ENCODE measurements at places on chromosomes 2 and 18.

DNA sequence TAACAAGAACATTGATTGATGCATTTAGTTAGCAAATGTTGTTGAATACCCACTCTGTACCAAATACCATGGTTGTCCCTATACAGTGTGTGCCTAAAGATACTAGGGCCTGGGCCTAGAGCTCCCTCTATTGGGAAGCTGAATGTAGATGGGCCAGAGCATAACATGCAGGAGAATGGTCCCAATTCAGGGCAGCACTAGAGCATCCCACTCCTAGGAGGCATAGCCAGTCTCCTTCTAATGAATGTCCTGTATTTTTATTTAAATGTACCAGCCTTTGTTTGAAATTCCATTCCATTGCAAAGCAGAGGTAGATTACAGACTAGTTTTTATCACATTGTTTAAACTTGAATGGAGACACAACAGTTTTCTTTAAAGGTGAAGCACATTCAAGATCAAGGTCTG lies 90.6 kb downstream of the FEZ2 start:
- DNase-seq, result peak; percentile 75

GRCh38 chr2:178280244-178280852 lies 86.0 kb downstream of the OSBPL6 start:
- peak; percentile 30 for DNase-seq

- DNase-seq, result no peak
Measured at GRCh38 chr2:28950941-28951630, 30.0 kb upstream of the TOGARAM2 start.

DNA sequence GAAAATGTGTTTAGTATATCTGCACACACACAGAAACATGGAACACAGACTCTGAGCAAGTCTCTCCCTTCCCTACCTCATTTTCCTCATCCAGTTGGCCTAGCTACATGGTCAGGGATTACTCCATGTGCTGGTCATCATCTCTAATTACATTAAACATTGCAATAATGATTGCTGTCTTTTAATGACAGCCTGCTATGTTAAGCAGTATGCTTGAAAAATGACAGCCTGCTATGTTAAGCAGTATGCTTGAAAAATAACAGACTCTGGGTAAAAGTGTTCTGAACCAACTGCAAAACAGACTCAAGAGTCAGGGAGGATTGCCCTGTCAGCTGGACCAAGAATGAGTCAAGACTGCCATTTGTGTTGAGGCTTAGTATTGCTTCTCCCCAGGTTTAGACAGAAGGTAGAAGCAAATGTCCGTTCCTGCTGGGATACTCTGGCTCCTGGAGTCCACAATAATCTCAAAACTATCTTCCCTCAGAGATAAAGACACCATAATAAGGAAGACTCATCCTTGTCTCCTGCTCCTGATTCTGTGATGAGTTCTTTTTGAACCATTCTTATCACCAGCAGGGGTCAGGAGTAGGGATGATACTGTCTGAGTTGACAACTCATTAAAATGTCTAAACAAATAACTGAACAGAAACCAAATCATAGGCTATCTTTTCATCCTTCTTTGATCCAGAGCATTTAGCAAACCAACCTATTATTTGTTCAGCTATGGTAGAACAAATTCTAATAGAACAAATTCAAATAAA lies 57.7 kb downstream of the CCDC93 start:
- DNase-seq, result no peak

GRCh38 chr2:86420913-86421312 lies 20.3 kb upstream of the KDM3A start:
- DNase-seq, result no peak

- DNase-seq, result peak; percentile 84
Measured at GRCh38 chr2:47008381-47009252, 93.0 kb upstream of the MCFD2 start.

DNA sequence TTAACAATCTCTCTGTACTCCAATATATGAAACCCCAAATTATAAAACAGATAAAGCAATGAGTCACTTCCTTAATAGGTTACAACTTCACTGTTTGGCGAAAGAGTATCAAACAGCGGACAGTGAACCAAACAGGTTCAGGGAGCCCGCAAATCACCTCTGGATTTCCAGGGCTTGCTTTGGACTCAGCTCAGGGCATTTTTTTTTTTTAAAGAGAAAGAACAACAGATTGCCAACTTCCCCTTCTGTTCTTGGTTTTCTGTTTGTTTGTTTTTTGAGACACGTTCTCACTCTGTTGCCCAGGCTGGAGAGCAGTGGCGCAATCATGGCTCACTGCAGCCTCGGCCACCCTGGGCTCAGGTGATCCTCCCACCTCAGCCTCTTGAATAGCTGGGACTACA lies 52.7 kb downstream of the ABCB11 start:
- no peak for DNase-seq

- DNase-seq, result no peak
Measured at GRCh38 chr18:59715966-59716369, 18.7 kb upstream of the CCBE1 start.

- DNase-seq, result no peak
Measured at GRCh38 chr2:172108587-172108930, 5.9 kb upstream of the DLX2 start.

DNA sequence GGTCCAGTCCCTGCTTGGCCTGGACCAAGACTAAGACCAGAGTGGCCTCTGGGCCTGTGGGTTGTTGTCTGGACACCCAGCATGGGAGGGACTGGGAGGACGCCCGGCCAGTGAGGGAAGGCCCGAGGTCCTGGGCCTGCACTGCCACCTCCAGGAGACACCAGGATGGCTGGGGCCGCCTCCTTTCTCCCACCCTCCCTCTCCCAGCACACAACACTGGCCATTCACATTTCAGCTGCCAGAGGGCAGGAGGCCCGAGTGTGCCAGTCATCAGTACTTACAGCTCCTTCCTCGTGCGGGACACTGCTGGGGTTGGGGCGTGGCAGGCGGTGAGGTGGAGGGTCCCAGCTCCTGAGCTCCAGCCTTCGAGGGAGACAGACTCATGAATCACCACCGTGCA lies 133.5 kb downstream of the ASB1 start:
- DNase-seq, result no peak

GRCh38 chr2:2714408-2714807 lies 383.3 kb upstream of the MYT1L start:
- DNase-seq, result no peak

DNA sequence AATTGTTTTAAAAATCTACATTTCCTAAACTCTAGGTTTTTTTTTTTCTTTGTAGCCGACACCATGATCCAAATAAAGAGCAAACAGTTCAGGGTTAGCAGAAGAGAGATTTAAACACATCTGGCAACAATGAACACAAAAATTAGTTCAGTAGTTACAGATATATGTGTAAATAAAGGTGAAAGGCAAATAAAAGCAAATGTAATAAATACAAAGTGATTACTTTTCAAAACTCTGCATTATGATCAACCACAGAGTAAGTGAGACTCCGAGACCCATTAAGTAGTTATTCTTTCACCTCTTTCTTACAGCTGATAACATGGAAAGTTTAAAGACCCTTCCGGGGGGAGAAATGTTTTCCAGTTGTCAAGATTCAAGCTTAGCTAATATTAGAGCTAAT lies 716 bp downstream of the CALCRL start:
- DNase-seq, result no peak

GRCh38 chr18:64747803-64748202 lies 598.9 kb upstream of the LINC00305 start:
- DNase-seq, result no peak

- no peak for DNase-seq
Measured at GRCh38 chr2:33485051-33485450, 8.6 kb downstream of the RASGRP3 start.

DNA sequence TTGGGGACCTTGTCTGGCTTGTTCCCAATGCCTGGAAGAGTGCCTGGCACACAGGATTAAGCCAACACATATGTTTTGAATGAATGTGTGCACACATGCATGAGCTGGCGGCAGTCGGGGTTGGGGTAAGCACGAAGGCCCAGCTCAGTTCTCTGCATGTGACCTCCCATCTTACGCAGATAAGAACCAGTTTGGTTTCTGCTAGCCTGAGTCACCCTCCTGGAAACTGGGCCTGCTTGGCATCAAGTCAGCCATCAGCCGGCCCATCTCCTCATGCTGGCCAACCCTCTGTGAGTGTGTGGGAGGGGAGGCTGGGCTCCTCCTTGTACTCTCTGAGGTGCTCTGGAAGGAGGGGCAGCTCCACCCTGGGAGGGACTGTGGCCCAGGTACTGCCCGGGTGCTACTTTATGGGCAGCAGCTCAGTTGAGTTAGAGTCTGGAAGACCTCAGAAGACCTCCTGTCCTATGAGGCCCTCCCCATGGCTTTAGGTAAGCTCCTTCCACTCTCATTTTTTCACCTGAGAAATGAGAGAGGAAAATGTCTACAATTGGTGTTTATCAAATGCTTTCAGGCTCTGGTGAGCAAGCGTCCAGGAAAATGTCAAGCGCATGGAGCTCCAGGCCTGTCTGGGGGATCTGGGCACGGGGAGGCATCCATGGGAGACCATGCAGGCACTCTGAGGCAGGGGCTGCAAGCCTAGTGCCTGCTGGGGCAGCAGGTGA lies 9.7 kb upstream of the IL1RN start:
- no peak for DNase-seq

DNA sequence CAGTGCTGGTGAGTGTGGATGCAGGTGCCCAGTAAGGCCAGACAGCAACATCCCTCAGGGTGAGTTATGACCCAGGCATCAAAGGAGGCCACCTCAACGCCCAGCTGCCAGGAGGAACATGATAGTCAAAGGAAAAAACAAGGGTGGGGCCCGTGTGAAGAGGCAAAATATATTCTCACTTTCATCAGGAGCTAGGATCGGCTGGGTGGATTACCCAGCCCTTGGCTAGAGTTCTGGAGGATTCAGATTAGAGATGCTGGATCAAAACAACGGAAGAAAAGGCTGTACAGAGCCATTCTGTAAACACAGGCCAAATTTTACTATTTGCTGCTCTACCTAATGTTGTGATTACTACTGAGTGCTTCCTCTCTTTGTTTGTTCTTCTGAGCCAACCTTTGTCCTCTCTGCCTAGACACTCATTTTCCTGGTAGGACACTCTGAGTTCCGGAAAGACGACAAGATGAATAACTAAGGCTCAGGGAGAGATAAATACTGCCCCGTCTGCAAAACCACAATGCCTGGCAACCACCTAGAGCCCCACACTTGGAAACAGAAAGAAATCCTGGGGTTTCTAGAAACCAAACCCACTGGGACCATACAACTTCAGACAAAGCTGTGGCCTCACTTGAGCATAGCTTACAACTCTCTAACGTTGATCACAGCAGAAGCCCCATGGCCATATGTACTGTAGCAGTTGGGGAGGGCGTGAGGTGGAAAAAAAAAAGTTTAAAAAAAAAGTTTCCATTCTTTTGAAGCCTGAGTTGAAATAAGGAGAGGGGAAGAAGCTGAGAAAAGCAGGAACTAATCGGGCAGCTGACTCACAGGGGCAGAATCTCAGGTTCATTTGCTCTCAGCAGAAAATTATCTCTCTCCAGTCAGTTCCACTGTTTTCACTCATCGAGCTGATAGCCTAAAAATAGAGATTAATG lies 17.8 kb upstream of the PMAIP1 start:
- DNase-seq, result peak; percentile 89

DNA sequence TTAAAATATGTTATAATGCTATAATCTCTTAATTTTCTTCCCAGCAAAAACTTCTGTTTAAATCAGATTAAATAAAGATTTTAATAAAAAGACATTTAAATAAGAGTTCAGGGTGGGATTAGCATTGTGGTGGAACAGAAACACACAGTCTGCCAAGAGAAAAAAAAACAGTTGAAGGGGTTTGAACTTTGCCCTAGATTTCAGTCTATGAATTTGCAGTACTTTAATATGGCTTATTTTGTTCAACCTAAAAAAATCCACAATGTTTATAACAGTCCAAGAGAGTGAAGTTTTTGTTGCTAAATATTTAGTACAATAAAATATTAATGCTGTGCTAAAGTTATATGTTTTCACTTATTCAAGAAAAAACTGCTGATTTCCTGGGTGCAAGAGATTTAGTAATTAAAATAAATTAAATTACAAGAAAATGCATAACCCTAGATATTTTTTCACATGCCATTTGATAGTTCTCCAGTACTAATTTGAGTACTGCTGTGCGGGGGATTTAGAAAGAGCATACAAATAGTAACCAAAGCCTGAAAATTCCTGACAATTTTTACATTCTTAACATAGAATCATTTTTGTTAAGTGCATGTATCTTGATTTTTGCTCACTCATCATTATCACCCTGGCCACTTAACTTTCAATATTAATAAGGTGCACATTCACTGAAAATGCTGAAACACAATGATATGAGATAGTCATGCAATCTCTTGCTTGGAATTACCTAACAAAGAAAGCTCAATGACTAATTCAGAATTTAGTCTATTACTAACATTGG lies 52.6 kb downstream of the SLC40A1 start:
- no peak for DNase-seq

DNA sequence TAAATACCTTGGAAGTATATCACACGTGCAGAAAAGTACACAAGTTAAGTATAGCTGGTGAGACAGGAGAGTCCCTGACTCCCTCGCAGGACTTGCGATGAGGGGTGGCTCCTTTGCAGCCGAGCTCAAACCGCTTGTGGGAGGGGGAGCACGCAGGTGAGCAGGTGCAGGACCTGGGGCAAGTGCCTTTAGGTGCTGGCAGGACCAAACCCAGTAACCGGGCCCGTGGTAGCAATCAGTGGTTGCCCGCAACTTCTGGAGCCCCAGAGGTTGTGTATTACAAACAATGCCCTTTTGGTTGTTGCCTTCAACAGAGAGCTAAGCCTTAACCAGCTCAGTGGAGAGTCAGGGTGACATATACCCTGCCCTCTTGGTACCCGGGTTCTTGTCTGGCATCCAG lies 132.8 kb downstream of the PARD3B start:
- no peak for DNase-seq

- DNase-seq, result no peak
Measured at GRCh38 chr2:50879457-50879856, 152.5 kb downstream of the NRXN1 start.

- no peak for DNase-seq
Measured at GRCh38 chr18:65821911-65822310, 71.1 kb downstream of the CDH7 start.

- DNase-seq, result no peak
Measured at GRCh38 chr2:162629499-162629898, 209.1 kb downstream of the KCNH7 start.

- DNase-seq, result peak; percentile 26
Measured at GRCh38 chr2:17878281-17879136, at the start of gene KCNS3. TSS of gene KCNS3 (plus strand) at chr2:17878667. CDS start at chr2:17931009, 52,342 bp downstream.

GRCh38 chr2:70469435-70469834 lies 84.2 kb downstream of the TGFA start:
- DNase-seq, result no peak

DNA sequence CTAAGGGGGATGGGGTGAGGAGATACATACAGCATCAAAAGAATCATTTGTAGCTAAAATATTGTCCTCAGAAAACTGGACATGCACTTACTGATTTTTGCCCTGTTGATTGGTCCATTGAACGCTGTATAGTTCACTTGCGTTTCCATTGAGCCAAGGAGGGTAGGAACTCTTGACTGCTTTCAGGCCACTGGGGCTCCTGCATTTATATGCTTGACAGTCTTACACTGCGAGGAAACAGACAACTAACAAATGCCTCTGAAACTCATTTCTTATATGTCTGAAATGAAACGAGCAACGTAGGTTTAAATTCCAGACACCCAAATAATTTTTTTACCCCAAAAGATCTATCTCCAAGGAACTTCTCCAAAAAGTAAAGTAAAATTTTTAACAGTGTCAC lies 42.1 kb downstream of the ARL5A start:
- DNase-seq, result no peak

GRCh38 chr2:110872521-110872920 lies 140.1 kb downstream of the ACOXL start:
- DNase-seq, result no peak
